ENCODE measurements at places on chromosomes 5 and 9.

GRCh38 chr9:4668604-4669003 lies 2.3 kb upstream of the SPATA6L start:
- no peak for DNase-seq

DNA sequence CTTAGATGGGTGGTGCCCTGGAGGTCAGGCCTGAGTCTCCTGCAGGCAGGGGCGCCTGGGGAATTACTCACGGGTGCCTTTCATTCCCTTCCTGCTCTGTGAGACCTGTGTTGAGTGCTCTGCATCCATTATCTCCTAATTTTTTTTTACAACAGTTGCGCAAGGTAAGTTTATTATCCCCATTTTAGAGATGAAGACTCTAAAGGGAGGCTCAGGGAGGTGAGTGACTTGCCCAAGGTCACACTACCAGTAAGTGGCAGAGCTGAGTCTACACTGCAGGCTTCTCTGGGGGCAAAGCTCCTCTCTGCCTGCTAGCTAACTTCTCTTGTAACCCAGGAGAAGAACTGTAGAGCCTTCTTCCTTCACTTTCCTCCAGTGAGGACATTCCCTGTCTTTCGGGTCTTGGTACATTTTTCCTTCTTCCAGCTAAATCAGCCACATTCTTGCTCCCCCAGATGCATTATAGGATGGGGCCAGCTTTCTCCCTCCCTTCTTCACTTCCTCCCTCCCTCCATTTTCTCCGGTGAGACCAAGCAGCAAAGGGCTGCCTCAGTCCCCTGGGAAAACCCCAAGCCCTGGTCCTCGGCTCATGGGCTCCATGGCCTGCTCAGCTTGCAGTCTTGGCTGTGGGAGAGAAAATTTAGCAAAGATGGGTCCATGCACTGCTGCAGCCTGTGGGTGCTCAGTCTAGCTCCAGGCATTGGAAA lies 1.8 kb downstream of the PRR7 start:
- no peak for DNase-seq

GRCh38 chr5:163658702-163659567 lies 153.5 kb downstream of the MAT2B start:
- DNase-seq: no peak

- peak; percentile 78 for DNase-seq
Observed at GRCh38 chr9:83406921-83407320, 131.3 kb downstream of the FRMD3 start.

- DNase-seq: no peak
Observed at GRCh38 chr9:92247981-92248380, 45.5 kb downstream of the IARS1 start.

All from inflammatory macrophage treated with lipopolysaccharide for 4 hours (primary cell).